Breast epithelium (tissue), 4 donors: ENCODE measurements at places on chromosomes 5 and 9.
A peak's percentile ranks its signal among the peaks of the same experiment; 100 is the strongest.

GRCh38 chr9:7067169-7067568 is 309.4 kb downstream of the KDM4C start:
- H3K36me3 ChIP-seq, result no peaks in the 10 kb centered on the region
- H3K27me3 ChIP-seq, result no peaks in the 10 kb centered on the region
- H3K4me3 ChIP-seq, result no peak overlapping the region
- no peak overlapping the region for H3K27ac ChIP-seq
- no peaks in the 10 kb centered on the region for H3K4me1 ChIP-seq

- no peak overlapping the region for H3K27ac ChIP-seq
- no peaks in the 10 kb centered on the region for H3K4me1 ChIP-seq
- H3K4me3 ChIP-seq, result no peak overlapping the region
- no peak for DNase-seq
- no peaks in the 10 kb centered on the region for H3K27me3 ChIP-seq
Measured at GRCh38 chr5:15383469-15383868, 116.5 kb upstream of the FBXL7 start.

- H3K4me1 ChIP-seq, result no peaks in the 10 kb centered on the region
- H3K4me3 ChIP-seq, result no peak overlapping the region
- H3K27ac ChIP-seq, result peak overlapping the region; percentile 32
- H3K36me3 ChIP-seq, result no peaks in the 10 kb centered on the region
- H3K27me3 ChIP-seq, result no peaks in the 10 kb centered on the region
Measured at GRCh38 chr5:167953151-167953798, 338.2 kb upstream of the WWC1 start.

GRCh38 chr5:35898952-35899660 is 39.3 kb downstream of the CAPSL start:
- H3K27ac ChIP-seq, result no peak overlapping the region
- no peak overlapping the region for H3K4me3 ChIP-seq
- no peaks in the 10 kb centered on the region for H3K4me1 ChIP-seq
- H3K27me3 ChIP-seq, result no peaks in the 10 kb centered on the region

- DNase-seq, result no peak
- peak overlapping the region; percentile 78 for H3K27ac ChIP-seq
- H3K4me1 ChIP-seq, result peaks cover 23% of the 10 kb centered on the region
- no peaks in the 10 kb centered on the region for H3K27me3 ChIP-seq
- H3K36me3 ChIP-seq, result no peaks in the 10 kb centered on the region
Measured at GRCh38 chr5:172446336-172447051, 7.8 kb downstream of the SH3PXD2B start.

DNA sequence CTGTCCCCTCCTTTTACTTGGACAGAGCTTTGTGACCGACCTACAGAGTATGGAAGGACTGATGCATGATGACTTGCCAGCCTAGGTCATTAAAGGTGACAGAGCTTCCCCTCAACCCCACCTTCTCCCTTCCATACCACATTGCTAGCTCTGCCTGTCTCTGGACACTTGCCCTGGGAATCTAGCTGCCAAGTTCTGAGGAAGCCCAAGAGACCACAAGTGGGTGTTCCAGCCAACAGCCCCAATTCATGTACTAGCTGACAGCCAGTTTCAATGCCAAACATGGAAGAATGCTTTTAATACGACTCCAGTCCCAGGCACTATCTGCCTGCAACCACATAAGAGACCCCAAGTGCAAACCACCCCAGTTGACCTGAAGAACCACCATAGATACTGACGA is 477.1 kb downstream of the SPOCK1 start:
- no peak overlapping the region for H3K4me3 ChIP-seq
- no peaks in the 10 kb centered on the region for H3K4me1 ChIP-seq
- H3K27ac ChIP-seq, result no peak overlapping the region
- H3K36me3 ChIP-seq, result no peaks in the 10 kb centered on the region

DNA sequence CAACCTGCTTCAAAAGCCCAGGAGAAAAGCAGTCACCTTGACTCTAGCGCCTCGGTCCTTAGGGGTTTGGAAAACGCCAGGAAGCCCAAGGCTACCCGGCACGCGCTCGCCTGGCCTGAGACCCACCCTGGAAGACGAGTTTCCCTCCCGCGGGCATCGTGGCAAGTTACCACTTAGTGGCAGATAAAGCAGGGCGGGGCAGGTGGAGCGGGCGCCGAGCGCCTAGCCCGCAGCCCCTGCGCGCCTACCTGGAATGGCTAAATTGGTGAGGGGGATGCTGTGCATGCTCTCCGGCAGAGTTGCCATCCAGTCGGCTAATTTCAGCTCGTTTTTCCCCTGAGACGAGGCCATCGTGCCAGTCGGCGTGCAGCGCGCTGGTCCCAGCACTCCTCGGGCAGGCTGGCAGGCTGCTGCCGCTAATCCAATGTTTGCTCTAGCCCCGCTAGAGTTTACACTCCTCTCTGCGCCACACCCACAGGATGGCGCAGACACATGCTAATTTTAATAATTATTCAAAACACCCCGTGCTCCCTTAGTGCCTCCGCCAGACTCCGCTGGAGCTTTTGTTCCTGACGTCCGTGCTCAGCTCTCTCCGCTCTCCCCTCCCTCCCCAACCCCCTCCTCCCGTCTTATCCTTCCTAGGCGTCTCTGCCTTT is at the start of gene PLCXD3:
Gene PLCXD3 (minus strand): TSS at position 426 of the 656 bp plus-strand sequence. CDS start 75 bp downstream, at position 351.
- peak within 1 kb of the TSS; percentile 5 for H3K27ac ChIP-seq
- peak within 1 kb of the TSS; percentile 47 for H3K4me3 ChIP-seq
- H3K27me3 ChIP-seq, result no peaks in the 10 kb centered on the region
